Erythroblast (primary cell): ENCODE measurements at places on chromosomes 4 and X.

- DNase-seq = no peak
Measured at GRCh38 chrX:143800150-143800549, 79.6 kb upstream of the SPANXN2 start.

DNA sequence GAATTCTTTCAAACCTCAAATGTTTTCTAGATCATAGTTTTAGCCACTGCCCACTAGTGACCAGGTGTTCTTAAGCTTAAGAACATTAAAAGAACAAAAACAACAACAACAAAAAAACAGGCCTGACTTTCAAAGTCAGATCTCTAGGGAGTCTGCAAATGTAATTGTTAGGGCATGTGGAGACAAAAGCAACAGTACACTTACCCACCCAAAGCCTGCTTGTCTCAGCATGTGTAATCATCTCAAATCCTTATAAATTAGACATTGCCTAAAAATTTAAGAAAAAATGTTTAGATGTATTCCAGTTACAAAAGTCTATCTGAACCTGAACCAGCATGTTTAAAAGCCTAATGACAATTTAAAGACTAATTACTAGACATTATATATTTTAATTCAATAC is 79.9 kb downstream of the SLC7A11 start:
- no peak for DNase-seq

DNA sequence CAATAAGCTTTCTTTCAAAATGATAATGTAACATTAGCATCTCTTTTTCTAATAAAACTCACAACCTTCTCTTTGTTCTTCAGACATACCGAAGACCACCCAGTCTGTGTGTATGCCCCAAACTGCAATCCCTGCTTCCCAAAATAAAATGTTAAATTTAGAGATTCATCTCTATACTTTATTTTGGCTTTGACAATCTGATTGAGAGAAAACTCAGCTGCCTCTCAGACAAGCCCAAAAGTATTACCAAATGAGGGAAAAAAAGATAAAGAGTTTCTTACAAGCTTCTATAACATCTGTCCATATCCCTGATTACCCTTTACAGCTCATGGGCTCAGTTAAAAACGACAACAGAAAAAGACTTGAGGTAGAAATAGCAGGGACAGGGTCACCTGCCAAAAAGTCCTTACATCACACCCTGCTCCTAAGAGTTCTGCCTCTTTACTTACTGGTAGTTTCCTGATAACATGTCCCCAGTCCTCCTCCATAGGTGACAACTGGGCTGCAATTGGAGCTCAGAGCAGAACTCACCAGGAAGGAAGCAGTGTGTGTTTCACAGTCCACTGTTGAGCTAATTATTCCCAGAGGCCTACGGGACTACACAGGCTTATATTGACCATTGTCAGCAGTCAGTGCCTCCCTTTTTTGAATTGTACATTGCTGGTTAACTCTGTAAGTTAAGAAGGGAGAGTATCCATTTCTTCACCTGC is 70.9 kb upstream of the FAM9C start:
- no peak for DNase-seq

- no peak for DNase-seq
Measured at GRCh38 chrX:142503967-142504643, 299.0 kb upstream of the MAGEC2 start.

GRCh38 chrX:152927858-152928760 is 30.2 kb downstream of the ZNF185 start:
- no peak for DNase-seq

DNA sequence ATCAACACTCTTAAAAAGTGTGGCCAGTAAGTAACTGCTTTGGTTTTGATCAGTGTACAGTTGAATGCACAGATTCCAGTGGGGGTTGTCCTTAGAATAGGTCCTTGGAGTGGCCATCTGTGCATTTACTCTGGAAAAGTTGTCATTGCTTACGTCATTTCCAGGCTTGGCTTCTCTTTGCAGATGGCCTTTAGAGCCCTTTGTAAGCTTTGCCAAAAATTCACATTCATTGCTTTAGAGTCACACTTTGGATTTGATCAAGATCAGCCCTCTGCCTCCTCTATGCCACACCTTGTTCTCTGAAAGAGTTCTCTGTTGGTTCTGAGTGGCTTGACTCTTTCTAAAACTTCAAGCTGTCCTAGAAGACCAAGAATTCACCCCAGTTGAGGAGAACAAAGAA is 83.9 kb downstream of the MAMLD1 start:
- no peak for DNase-seq

DNA sequence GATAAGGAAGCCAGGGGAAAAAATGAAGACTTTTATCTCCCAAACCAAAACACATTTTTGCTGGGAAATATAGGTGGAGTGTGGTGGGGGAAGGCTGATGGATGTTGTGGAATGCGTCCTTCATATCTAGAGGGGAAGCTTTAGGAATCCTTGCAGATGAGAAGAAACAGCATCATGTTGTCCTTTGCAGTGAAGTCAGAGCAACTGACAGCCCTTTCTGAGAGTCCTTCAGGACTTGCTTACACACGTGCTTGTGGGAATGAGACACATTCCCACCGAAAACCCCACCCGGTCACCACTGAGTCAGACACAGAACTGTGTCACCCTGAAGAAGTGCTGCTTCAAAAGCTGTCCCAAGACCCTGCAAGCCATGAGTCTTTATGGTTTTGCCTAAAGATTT is 81.5 kb downstream of the SHROOM2 start:
- DNase-seq = no peak

- DNase-seq = peak; percentile 23
Measured at GRCh38 chrX:119391279-119391678, 7.9 kb upstream of the SLC25A43 start.

DNA sequence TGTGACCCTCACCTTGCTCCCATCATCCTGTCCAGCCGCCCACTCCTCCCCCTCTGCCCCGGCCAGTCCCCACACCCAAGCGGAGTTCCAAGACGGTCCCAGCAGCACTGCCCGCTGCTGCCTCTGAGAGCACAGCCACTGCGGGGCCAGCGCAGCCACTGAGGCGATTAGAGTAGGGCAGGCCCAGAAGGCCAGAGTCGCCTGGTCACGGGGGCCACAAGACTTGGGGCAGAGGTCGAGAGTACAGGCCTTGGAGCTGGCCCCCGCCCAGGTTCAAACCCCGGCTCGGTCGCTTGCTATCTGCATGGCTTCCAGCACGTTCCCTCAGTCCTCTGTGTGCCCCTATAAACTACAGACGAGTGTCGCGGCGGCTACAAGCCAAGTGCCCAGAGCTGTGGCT is 53.2 kb upstream of the ADRA2C start:
- no peak for DNase-seq
